Naive thymus-derived CD4-positive, alpha-beta T cell (primary cell): ENCODE measurements at places on chromosomes 5 and 9. TPM values are rescaled to one million over a fixed set of nuclear protein-coding genes. Genes with fewer than 3 reads are reported as not detected.

The LRRC26 gene
- not detected for polyA plus RNA-seq

- DNase-seq: no peak
Measured at GRCh38 chr9:130092910-130093309, 39.2 kb downstream of the GPR107 start.

The ADGRD2 gene
- not detected for polyA plus RNA-seq

The FRMPD1 gene
- not detected for polyA plus RNA-seq

DNA sequence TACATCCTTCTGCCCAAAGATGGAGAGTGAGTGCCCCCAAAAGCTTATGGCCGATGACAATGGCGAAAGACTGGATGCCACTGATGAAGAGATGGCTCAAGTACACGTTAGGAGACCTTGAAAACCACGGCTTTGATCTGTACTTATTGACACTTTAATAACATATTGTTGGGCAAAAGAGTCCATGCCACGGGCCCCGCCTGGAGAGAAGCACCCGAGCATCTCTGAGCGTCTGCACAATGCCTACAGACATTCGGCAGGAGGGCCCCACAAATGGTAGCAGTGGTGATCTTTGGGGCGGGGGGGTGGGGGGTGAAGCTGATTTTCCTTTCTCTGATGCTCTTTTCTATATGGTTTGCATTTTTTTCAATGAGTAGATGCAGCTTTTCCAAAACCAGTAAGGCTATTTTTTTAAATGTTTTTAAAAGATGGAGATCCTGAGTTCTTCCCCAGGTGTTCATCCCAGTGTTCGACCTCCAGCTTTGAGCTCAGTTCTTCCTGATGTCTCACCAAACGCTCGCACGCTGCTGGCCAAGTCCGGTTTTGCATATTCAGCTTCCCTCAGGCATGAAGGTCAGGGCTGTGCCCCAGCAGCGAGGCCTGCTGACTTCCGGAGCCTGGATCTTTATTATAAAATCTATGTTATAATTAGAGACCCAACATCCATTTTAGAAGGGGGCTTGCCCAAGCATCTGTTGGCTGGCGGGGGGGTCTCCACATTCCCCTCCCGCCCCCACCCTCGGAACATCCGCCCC is 34.3 kb upstream of the BARHL1 start:
- no peak for DNase-seq

- DNase-seq: no peak
Measured at GRCh38 chr9:99037769-99038483, 67.0 kb upstream of the TGFBR1 start.

The BTNL8 gene
- polyA plus RNA-seq: not detected
